ENCODE measurements at places on chromosomes 3 and 15.

DNA sequence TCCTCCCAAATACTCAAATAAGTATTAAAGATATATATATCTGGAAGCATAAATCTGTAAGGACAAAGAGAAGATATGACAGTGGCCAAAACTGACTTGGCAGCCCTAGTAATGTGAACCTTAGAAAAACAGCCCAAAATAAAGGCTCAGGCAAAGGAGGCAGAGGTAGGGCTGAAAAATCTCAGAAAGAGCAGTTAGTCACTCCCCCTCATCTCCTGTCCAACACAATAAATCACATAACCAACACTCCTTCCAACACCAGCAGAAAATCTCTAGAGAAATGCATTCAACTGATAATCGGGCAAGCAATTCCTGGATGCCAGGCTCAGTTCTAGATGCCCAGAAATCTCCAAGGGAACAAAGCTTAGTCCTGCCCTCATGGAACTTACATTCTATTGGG, 22.1 kb upstream of the CHRM5 start:
- no peak for DNase-seq

- DNase-seq = no peak
Observed at GRCh38 chr3:63824309-63824708, 5.2 kb downstream of the C3orf49 start.

GRCh38 chr3:71891483-71891882, 106.5 kb upstream of the PROK2 start:
- DNase-seq = no peak

DNA sequence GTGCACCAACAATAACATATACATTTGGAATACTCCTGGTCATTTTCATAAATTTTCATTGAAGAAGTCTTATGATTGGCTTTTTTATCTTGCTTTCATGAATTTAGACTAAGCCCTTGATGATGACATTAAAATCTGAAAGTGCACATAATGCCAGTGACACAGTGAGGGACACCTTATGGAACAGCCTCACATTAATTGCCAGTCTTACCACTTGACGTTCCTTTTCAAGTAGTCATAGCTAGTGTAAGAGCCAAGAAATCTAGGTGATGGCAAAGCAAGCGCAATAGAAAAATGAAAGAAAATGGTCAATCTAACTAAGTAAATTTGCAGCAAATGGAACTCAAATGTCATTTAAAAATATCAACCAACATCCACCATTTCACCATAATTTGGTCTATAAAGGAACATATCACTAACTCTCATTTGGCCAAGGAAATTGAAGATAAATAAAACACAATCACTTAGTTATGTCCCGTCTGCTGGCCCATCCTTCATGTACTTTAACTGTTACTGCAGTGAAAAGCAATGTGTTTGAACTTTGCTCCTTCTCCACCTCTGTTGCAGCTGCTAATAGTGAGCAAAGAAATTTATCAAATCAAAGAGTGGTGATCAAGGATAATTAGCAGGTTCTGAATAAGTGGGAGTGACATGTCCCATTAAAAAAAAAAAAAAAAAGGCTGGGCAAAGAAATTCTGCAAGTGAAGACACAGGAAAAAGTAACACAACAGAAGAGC, 110.0 kb downstream of the TJP1 start:
- no peak for DNase-seq

- DNase-seq = no peak
Observed at GRCh38 chr3:171093462-171093861, 66.9 kb upstream of the SLC2A2 start.

- DNase-seq = no peak
Observed at GRCh38 chr15:96849271-96849900, 518.9 kb downstream of the NR2F2 start.

DNA sequence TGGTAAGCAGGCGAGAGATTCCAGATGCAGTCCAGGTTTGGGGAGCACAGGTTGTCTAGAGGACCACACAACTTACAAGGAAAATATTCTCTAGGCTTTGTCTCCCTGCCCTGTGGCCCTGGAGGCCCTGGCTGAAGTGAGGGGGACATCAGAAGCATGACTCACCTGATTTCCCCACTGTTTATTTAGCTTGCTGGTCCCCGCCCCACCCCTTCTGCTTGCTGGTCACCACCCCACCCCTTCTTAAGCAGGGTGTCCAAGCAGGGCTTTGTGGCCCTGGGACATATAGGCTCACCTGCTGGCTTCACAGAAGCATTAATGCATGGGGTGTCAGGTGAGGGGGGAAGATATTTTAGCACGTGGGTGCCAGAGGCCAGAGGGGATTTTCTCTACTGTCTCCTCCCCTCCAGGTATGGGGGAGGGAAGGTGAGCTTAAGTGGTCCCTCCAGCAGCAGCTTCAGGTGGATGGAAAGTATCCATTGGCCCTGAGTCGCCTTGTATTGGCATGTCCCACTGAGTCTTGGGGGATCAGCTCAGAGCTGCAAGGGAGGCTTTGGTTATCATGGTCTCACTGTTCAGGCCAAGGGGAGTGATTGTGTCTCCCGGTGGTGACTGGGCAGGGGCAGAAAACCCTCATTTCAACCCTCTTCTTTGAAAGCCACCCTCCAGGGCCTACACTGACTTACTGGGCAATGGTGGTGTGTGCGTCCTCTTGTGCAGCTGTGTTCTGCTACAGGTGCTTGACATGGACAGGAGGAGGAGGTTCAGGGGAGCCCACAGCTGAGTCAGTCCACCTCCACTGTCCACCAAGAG, 49.8 kb downstream of the GASK1A start:
- DNase-seq = no peak

DNA sequence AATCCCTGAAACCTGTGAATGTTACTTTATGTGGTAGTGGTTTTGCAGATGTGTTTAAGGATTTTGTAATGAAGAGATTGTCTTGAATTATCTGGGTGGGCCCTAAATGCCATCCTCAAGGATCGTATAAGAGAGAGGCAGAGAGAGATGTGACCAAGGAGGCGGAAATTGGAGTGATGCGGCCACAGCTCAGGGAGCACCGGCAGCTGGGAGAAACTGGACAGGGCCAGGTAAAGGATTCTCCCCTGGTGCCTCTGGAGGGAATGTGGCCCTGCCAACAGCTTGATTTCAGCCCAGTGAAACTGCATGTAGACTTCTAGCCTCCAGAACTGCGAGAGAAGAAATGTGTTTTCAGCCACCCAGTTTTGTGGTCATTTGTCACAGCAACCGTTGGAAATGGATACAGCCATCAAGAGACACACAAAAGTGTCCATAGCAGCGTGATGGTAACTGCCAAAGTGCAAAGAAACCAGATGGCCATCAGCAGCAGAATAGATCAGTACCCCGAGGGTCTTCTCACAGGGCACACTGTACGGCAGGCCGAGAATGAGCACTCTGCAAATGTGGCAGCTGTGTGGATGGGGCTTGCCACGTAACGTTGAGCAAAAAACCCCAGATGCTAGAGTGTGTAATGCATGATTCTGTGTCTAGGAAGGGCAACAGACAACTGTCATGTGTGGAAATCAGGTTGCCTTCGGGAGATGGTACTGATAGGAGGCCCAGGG, 12.2 kb downstream of the APBA2 start:
- DNase-seq = no peak

- DNase-seq = no peak
Observed at GRCh38 chr3:138479438-138479863, 45.0 kb downstream of the ESYT3 start.
